Heart right ventricle (tissue), 16 donors: ENCODE measurements at places on chromosomes 2 and 18. TPM values are rescaled to one million over a fixed set of nuclear protein-coding genes. Genes with fewer than 3 reads are reported as not detected.
A peak's percentile ranks its signal among the peaks of the same experiment; 100 is the strongest.

- no peak for DNase-seq
These were observed 148.0 kb upstream of the CYRIA start for GRCh38 chr2:16813593-16813992.

DNA sequence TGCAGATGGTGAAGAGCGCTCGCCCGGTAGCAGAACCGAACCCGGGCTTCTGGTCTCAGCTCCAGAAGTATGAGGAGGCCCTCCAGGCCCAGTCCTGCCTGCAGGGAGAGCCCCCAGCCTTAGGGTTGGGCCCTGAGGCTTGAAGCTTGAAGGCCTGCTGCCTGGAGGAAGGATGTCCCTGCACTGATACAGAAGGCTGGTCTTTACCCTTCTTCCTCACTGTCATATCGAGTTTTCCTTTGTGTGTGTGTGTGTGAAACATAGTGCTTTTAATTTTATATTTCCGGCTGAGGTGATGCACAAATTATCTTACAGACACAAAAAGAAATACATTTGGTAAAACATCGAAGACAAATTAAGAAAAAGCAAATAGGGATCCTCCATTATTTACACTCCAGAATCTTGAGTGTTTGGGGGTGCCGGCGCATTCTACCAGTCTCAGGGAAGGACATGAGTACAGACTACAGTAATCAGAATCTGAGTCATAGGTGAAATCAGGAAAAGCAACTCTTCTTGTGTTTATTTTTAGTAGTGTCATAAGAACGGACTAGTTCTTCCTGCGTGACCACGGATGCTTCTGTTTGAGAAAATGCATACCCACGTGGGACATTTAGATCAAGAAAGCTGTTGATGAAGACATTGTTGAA is 1.3 kb downstream of the DUSP28 start:
- DNase-seq = no peak

DNA sequence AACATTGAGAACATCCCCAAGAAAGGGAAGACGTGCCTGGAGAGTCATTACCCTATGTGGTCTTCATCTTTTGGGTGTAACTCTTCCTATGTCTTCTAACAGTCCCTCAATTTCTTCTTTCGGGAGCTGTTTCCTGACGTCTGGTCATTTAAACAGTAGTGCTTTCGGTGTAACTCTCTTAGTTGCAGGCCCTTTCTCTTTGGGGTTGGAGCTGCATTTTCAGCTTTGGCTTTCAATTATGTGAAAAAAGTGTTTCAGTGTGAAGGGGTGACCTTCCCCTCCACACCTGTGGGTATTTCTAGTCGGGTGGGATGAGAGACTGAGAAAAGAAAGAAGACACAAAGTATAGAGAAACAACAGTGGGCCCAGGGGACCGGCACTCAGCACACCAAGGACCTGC is 105.9 kb downstream of the CERS6 start:
- no peak for DNase-seq

DNA sequence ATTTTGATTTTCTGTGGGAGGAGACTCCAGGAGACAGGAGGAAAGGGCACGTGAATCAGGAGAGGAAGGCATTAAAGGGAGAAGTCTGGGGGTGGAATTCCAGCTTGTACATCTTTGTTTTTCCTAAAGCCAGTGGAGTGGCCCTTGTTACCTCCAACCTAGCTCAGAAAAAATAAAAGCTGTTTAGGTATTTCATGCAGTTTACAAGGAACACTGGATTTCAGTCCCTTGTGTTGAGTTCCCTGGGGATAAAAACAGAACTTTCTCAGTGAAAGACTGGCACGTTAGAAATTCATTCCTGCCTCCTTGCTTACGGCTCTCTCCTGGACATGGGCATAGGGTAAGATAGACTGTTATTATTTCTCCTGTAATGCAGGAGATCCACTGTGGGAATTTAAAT is 170.2 kb downstream of the ZEB2 start:
- DNase-seq = no peak

- no peak for DNase-seq
These were observed 323.9 kb downstream of the SMAD2 start for GRCh38 chr18:47606526-47606925.

- DNase-seq = no peak
These were observed 48.7 kb downstream of the ZBTB7C start for GRCh38 chr18:48360376-48361021.

DNA sequence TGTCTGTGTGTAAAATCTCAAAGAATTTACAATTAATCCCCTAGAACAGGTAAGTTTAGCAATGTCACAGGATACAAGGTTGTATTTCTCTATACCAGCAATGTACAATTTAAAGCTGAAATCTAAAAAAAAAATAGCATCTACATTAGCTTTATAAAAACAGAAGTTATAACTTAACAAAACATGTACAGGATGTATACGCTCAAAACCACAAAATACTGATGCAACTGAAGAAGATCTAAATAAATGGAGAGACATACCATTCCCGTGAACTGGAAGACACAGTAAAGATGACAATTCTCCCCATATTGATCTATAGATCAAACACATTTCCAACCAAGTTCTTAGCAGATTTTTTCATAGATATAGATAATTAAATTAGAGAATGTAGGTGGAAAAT is 17.5 kb upstream of the RANBP2 start:
- DNase-seq = no peak

DNA sequence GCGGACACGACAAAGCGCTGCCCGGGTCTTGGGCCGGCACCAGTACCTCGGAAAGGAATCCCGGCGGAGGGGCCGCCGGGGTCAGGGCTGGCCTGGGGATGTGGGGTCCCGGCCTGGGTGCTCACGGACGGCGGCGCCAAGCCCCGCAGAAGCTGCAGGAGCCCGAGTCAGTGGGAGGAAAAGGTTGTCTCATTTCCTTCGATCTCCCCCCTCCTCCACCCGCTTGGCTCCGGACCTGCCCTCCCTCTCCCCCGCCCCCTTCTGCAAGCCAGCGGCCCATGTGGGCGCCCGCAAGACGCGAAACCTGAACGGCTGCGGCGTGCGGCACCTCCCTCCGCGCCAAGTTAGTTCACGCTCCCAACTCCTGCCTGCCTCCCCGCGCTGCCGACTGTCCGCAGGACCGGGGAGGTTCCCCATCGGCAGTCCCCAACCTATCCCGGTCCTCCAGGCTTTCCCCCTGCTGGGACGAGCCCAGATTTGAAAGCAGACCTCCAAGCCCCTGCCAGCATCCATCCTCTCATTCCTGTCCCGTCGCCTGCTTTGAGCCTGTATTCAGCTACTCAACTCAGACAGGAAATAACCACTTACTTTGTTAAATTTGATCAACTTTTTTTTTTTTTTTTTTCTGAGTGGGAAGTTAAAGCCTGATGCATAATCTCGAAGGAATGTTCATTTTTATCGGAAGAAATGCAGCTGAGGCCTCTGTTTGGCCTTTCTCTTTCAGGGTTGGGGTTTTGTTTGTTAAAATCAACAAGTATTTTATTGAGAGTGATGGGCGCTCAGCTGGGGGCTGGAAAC is at the start of gene EVA1A:
Gene EVA1A, minus strand, starts transcription at position 172 of the 798 bp plus-strand sequence. CDS start 42,799 bp downstream, outside the sequence.
- peak; percentile 46 for DNase-seq

DNA sequence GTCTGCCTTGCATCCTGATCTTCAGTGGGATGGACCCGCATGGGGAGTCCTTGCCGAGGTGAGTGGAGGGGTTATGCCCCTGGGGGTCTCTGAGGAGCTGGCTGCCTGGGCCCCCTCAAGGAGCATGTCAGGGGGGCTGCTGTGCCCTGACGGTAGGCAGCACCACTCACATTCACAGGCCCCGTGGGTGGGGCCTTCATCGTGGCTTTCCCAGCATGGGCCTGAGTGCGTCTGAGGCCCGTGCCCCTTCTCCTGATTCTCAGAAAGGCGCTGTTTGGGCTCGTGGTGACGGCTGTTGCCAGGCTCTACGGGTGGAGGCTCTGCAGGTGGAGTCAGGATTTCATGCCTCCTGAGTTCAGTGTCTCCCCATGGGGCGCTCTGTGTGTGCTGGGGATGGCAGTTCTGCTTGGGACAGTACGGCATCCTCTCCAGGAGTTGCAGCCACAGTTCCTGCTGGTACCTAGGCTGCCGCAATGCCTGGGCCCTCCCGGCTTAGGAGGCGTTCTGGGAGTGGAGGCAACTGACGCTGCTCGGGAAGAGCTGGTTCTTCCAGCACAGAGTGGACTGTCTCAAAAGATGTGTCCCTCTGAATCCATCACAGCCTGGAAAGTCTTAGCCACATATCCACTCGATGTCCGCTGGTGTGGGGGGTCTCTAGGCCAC is 57.3 kb downstream of the NTSR2 start:
- DNase-seq = no peak

DNA sequence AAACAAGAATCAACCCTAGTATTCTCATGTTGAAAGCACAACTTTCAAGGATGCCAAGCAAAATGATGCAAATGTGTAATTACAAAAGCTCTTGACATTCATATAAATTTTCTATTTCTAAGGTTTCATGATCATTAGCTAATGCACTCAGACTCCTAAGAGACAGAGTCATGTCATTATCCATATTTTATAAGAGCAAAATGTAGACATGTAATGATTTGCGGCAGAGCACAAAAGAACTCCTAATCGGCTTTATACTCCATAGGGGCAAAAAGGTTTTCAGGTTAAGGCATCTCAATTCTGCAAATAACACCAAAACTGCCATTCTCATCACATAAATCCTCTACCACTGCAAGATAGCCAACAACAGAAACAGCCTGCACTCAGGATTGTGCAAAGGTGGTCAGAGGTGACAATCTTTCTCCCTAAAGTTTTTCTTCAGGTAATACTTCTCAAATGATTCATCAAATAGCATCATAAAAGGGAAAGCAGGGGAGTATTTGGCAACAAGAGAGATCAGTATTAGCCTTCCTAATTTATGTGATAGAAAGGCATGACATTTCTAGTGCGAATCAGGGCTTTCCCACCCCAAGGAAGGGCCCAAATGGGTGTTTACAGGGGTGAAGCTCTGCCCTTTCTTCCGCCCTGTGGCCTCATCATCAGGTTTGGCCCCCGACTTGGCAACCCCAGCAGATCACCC is 64.7 kb downstream of the STK39 start:
- no peak for DNase-seq

- DNase-seq = no peak
These were observed 40.4 kb upstream of the MYCN start for GRCh38 chr2:15899751-15900493.

DNA sequence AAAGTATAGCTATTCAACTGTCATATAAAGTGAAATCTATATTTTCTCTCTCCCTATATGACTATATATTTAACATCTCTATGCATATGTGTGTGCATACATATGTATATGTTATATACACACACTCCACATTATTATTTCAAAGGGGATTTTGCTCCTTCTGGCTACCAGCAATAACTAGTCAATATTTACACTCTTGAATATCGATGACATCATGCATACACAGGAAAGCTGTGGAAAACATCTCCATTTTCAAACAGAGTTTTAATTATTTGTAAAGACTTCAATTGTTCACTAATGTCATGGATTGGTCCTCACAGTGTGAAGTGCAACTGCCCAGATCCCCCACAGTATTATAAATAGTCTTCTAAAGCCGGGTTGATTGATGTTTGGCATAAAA is 195.9 kb upstream of the TCF4 start:
- no peak for DNase-seq

DNA sequence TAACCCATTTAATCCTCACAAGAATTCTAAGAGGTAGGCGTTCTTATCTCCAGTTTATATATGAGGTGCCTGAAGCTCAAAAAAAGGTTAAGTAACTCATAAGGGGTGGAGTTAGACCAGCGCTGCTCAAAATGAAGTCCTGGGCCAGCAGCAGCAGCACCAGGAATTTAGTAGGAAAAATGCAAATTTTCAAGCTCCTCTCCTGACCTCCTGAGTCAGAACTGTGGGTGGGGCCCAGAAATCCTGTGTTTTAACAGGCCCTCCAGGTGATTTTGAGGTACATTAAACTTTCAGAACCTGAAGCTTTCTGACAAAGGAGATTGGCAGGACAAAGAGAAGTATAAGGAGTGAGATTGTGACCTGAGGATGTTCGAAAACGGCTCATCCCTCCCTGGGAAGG is 66.0 kb upstream of the CCDC85A start:
- no peak for DNase-seq

DNA sequence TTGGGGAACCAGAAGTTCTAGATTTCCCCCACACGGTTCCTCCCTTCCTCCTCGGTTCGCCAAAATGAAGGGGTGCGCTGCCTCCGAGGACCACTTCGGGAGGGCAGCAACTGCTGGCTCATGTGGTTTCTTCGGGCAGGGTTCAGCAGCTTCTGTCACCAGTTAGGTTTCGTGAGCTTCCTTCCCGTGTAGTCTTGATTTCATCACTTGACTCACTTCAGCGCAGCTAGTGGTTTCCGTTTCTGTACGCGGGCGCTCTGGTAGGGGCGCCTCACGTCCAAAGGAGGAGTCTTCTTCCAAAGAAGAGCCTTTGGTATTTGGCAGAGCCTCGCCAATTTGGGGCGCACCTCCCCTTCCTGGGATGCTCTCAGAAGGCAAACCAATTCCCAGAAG is 485 bp upstream of the GALNT3 start:
- peak; percentile 4 for DNase-seq

DNA sequence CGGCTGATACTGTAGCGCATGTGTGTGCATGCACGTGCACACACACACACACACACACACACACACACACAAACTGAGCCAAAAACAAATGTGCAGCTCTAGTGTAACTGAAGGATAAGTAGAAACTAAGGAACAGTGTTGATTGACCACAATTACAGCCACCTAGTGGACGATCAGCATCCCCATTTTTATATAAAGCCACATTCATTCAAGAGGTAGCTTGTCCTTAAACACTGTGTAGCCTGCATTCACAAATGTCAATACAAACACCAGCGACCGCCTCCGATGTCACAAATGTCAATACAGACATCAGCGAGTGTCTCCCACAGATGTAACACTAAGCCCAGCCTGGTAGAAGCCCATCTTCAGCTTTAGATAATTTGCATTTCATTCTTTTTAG is 167.4 kb downstream of the PTGR3 start:
- DNase-seq = no peak

DNA sequence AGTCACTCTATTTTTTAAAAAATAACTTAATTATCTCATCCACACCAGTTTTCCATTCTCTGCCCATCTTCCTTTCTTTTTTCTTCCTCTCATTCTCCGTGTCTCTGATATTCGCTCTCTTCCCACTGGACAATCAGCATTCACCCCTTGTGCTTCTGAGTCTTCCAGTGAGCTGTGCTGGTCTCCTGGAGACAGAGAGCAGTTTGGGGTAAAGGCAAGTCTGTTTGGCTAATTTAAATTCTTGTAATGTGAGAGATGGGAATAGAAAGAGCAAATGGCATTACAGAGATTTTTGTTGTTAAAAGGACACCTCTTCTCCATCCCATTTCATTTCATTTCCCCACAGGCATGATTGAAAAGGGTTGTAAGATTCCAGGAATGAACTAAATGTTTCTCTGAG is 107.5 kb downstream of the DTNA start:
- no peak for DNase-seq

- DNase-seq = peak; percentile 24
These were observed 33.0 kb upstream of the PTH2R start for GRCh38 chr2:208373460-208374089.

The PPP1R1C gene
- polyA plus RNA-seq = 20.9 TPM

The PDCD1 gene
- polyA plus RNA-seq = 7.1 TPM

The GATA6 gene
- polyA plus RNA-seq = 36.7 TPM

The XRCC5 gene
- polyA plus RNA-seq = 77.5 TPM
